ENCODE measurements at places on chromosomes 5 and 9. TPM values are rescaled to one million over a fixed set of nuclear protein-coding genes. Genes with fewer than 3 reads are reported as not detected.

DNA sequence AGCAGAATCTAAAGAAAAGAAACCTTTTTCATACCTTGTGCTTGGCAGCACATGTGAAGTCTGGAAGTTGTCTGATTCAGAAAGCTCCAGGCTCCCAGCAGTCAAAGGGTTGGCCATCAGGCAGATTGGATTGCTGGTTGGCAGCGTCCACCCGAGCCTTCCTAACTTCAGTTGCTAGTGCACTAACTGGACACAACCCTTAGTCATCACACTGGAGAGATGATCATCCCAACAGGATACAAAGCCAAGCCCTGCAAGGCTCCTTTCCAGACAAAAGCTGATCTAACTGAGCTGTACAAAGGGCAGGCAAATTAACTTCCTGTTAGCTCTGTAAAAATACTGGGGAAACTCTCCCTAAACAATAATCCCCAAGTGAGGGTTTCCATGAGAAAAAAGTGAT lies 185.6 kb downstream of the SNX18 start:
- no peak for DNase-seq

GRCh38 chr5:137665678-137666460 lies 70.0 kb downstream of the KLHL3 start:
- no peak for DNase-seq

DNA sequence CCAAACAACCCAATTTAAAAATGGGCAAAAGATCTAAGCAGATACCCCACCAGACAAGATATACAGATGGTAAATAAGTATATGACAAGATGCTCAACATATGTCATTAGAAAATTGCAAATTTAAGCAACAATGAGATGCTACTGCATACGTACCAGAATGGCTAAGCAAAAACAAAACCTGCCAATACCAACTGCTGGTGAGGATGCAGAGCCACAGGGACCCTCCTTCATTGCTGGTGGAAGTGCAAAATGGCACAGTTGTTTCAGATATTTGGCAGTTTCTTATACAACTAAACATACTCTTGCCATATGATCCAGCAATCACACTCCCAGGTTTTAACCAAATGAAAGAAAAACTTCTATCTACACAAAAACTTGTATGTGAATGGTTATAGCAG lies 178.9 kb downstream of the BARX1 start:
- DNase-seq, result no peak

DNA sequence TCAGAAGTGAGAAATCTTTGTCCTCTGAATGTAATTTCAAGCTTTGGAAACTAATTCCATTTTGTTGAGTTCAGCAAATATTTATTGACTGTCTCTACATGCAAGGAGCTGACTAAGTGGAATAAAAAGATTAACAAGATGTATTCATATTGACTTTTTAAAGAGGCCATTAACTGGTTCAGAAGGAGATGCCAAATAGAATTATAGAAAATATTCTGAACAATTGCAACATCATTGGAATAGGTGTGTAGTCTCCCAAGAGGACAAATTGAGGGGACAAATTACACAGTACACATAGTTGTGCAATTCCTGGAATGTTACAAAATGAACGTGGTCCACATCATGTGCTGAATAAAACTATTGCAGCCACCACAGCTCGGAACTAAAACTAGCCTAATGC lies 224.2 kb downstream of the NPR3 start:
- DNase-seq, result no peak

Gene SPAG8
- total RNA-seq, result 0.24 TPM

- DNase-seq, result peak; percentile 85
These were observed 105.9 kb downstream of the DPYSL3 start for GRCh38 chr5:147403651-147404640.

- DNase-seq, result no peak
These were observed 51.9 kb upstream of the RAI14 start for GRCh38 chr5:34604119-34604675.

DNA sequence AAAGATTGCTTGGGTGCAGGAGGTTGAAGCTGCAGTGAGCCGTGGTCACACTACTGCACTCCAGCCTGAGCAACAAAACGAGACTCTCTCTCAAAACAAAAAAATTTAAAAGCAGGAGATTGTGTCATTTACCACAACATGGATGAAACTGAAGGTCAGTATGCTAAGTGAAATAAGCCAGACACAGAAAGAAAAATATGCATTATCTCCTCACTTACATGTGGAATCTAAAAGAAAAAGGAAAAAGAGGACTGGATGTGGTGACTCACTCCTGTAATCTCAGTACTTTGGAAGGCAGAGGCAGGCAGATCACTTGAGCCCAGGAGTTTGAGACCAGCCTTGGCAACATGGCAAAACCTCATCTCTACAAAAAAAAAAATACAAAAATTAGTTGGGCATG lies 146.8 kb upstream of the DAPK1 start:
- DNase-seq, result no peak

DNA sequence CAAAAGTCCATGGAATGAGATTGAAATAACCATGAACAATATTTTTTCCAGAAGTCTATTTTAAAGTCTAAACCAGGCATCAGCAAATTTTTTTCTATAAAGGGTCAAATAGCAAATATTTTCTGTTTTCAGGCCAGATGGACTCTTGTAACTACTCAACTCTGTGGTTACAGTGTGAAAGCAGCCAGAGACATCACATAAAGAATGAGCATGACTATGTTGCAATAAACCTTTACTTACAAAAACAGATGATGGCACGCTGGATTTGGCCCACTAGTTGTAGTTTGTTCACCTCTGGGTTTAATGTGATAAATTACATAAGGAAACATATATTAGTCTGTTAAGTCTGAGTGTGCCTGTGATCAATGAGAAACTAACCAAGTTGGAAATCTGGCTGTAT lies 319.2 kb downstream of the TRPM3 start:
- no peak for DNase-seq

GRCh38 chr9:136010176-136010575 lies 49.0 kb upstream of the UBAC1 start:
- no peak for DNase-seq

GRCh38 chr9:18718393-18718792 lies 244.4 kb downstream of the ADAMTSL1 start:
- no peak for DNase-seq

- DNase-seq, result no peak
These were observed 54.4 kb downstream of the FSD1L start for GRCh38 chr9:105502276-105502675.

Gene CDH10
- not detected for total RNA-seq

Gene CCDC192
- not detected for total RNA-seq

GRCh38 chr9:2163231-2163885 lies 148.2 kb downstream of the SMARCA2 start:
- peak; percentile 16 for DNase-seq

Gene ENTPD2
- total RNA-seq, result not detected

GRCh38 chr9:113958556-113958955 lies 82.4 kb downstream of the ZNF618 start:
- DNase-seq, result no peak

Gene ZDHHC11B
- total RNA-seq, result not detected

Gene TNFSF15
- 0.98 TPM for total RNA-seq
